Stimulated activated CD8-positive, alpha-beta memory T cell treated with anti-CD3 and anti-CD28 coated beads, Interleukin-15, amount 100 ng/mL, for 48 hours (primary cell): ENCODE measurements at places on chromosomes 1 and 21.

DNA sequence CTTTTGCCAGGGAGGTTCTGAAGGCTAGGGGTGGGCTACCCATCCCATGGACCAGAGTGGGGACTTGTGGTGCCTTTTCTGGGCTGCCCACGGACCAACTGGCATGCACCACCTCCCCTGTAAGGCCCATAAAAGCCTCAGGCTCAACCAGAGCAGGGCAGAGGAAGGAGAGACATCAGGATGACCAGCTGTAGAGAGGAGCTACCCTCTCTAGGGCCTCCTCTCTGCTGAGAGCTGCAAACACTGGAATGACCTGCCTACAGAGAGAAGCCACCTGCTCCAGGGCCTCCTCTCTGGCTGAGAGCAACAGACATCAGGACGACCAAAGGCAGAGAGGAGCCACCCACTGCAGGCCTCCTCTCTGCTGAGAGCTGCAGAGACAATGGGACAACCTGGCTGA is 140.9 kb downstream of the EIF4G3 start:
- DNase-seq: no peak

DNA sequence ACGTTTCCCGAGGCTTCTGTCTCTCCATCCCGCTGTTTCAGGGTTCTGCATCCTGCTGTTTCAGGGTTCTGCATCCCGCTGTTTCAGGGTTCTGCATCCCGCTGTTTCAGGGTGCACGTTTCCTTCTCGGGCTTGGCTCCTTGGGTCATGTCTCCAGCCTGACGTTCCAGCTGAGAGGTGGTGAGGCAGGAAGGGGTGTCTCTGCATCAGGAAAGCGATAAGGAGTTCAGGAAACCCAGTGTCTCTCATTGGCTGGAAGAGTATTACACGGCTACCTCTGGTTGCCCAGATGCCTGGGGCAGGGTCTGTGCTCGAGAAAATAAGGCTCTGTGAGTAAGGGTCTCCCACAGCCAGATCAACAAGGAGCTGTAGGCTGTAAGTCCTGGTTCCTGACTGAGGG is 21.1 kb downstream of the ADARB1 start:
- DNase-seq: no peak

DNA sequence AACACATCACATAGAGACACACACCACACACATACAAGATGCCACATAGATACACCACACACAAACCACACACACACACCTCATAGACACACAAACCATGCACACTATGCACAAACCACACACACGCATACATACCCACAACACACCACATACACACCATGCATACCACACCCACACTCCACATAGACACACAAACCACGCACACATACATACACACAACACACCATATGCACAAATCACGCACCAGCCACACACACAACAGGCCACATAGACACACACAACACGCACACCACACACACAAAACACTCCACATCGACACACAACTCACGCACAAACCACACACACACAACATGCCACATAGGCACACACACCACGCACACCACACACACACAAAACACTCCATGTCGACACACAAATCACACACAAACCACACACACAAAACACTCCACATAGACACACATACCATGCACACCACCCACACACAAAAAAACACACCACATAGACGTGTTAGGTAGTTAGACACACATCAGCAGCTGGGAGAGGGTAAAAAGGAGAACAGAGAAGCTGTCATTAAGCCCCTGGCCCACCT is 49.5 kb upstream of the SLC19A1 start:
- no peak for DNase-seq

- DNase-seq: no peak
These were observed 1.6 kb downstream of the TCEA3 start for GRCh38 chr1:23422941-23423340.

- no peak for DNase-seq
These were observed 55.3 kb downstream of the ETS2 start for GRCh38 chr21:38861056-38861455.

- no peak for DNase-seq
These were observed 59.3 kb downstream of the GPR88 start for GRCh38 chr1:100597061-100597741.
